Endothelial cell of umbilical vein (primary cell): ENCODE measurements at places on chromosomes 6 and 20. TPM values are rescaled to one million over a fixed set of nuclear protein-coding genes. Genes with fewer than 3 reads are reported as not detected.

CST1 gene
- 2.2 TPM in 1 of 2 replicates, not detected in the other for total RNA-seq

CSE1L gene
- total RNA-seq, result 109 and 118 TPM in 2 replicates

FNDC11 gene
- 0.51 and 0.71 TPM in 2 replicates for total RNA-seq

TP53RK gene
- 11.8 and 13.1 TPM in 2 replicates for total RNA-seq

GRCh38 chr6:137848672-137849071 is 18.4 kb upstream of the TNFAIP3 start:
- H3K27me3 ChIP-seq, result no peaks in the 10 kb centered on the region
- H3K36me3 ChIP-seq, result no peaks in the 10 kb centered on the region
- H3K4me1 ChIP-seq, result peaks cover 5% of the 10 kb centered on the region
- DNase-seq, result no peak
- no peak overlapping the region for H3K4me3 ChIP-seq

DNA sequence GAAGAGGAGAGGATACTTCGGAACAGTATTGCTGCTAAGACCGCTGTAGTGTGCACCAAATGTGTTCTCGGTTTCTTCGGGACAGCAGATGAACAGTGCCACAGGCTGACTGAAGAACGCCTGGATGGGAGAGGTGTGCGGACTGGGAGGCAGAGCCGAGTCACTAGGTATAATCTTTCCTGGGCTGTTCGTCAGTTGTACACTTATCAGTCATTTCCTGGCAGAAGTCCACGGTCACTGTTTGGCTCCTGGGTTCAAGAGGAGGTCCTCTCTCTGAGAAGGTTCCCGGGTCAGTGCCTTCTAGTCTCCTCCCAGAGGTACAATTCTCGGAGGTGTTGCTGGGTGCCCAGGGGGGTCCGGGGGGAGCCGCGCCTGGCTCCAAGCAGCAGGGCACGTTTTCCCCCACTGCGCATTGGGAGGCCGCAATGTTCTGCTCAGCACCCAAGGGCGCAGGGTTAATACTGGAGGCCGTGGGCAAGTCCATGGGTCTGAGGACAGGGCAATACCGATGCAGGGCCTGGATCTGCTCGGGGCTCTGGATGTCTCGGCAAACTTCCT is 38.1 kb downstream of the GJA10 start:
- no peaks in the 10 kb centered on the region for H3K27me3 ChIP-seq
- peaks cover 12% of the 10 kb centered on the region for H3K4me1 ChIP-seq
- H3K4me3 ChIP-seq, result no peak overlapping the region
- H3K36me3 ChIP-seq, result no peaks in the 10 kb centered on the region

DNA sequence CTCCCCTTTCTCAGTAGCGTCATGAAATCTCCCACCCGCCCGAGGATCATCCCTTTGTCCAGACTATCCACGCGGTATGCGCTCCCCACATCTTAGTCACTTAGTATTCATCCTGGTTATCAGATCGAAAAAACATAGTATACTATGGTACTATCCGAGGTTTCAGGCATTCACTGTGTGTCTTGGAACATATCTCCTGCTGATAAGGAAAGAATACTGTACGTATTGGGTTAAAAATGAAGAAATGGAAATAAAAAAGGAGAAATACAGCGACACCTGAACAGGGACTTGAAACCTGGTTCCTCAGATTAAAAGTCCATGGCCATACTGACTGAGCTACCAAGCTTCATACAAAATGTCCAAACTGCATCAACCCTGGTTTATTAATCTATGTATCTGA is 14.0 kb downstream of the HMGN4 start:
- no peak overlapping the region for H3K27ac ChIP-seq
- no peak for DNase-seq
- H3K36me3 ChIP-seq, result no peaks in the 10 kb centered on the region
- H3K4me3 ChIP-seq, result no peak overlapping the region
- no peaks in the 10 kb centered on the region for H3K27me3 ChIP-seq
- H3K4me1 ChIP-seq, result peaks cover 13% of the 10 kb centered on the region

GRCh38 chr6:9112544-9112943 is 677.2 kb upstream of the SLC35B3 start:
- no peaks in the 10 kb centered on the region for H3K4me1 ChIP-seq
- no peaks in the 10 kb centered on the region for H3K27me3 ChIP-seq
- H3K36me3 ChIP-seq, result no peaks in the 10 kb centered on the region

- peaks cover 20% of the 10 kb centered on the region for H3K4me1 ChIP-seq
- no peak overlapping the region for H3K4me3 ChIP-seq
Observed at GRCh38 chr6:63734923-63735322, 99.3 kb downstream of the PHF3 start.

- H3K4me3 ChIP-seq, result no peak overlapping the region
- no peaks in the 10 kb centered on the region for H3K36me3 ChIP-seq
- peaks cover 4% of the 10 kb centered on the region for H3K27me3 ChIP-seq
- H3K27ac ChIP-seq, result no peak overlapping the region
- DNase-seq, result no peak
Observed at GRCh38 chr6:37783025-37783855, 36.3 kb upstream of the ZFAND3 start.

DNA sequence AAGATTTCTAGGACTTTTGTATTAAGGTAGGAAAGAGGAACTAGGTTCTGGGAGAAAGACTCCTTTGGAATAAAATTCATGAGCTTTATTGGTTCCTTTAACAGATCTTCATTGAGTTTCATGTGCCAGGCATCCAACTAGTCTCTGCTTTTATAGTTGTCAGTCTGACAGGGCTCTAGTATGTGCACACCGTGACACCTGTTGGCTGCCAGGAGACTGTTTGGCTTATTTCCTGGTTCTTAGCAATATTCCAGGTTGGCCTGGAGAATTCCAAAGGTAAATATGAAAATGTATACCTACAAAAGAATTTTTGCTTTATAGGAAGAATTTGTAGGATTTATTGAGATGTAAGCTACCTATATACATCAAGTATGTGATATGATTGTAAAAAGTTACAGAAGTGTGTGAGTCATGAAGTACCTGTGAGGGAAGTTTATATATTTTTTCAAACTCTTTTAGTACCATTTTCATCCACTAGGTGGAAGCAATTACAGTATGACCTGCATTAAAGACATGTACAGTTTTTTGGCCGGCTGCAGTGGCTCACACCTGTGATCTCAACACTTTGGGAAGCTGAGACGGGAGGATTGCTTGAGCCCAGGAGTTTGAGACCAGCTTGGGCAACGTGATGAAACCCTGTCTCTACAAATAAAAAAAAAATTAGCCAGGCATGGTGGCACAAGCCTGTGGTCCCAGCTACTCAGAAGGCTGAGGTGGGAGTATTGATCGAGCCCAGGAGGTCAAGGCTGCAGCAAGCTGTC is 35.2 kb downstream of the NDUFAF5 start:
- H3K4me3 ChIP-seq, result no peak overlapping the region
- peaks cover 8% of the 10 kb centered on the region for H3K4me1 ChIP-seq
- no peak overlapping the region for H3K27ac ChIP-seq
- peaks cover 10% of the 10 kb centered on the region for H3K36me3 ChIP-seq
- H3K27me3 ChIP-seq, result peaks cover 4% of the 10 kb centered on the region

GRCh38 chr20:1537731-1538058 is 19.8 kb downstream of the SIRPD start:
- no peak for DNase-seq
- H3K4me3 ChIP-seq, result no peak overlapping the region
- no peaks in the 10 kb centered on the region for H3K4me1 ChIP-seq
